ENCODE measurements at places on chromosomes 6 and 20. TPM values are rescaled to one million over a fixed set of nuclear protein-coding genes. Genes with fewer than 3 reads are reported as not detected.

GRCh38 chr6:36413489-36414480, 26.3 kb upstream of the ETV7 start:
- DNase-seq: no peak

The COL11A2 gene
- 0.67 TPM for total RNA-seq

DNA sequence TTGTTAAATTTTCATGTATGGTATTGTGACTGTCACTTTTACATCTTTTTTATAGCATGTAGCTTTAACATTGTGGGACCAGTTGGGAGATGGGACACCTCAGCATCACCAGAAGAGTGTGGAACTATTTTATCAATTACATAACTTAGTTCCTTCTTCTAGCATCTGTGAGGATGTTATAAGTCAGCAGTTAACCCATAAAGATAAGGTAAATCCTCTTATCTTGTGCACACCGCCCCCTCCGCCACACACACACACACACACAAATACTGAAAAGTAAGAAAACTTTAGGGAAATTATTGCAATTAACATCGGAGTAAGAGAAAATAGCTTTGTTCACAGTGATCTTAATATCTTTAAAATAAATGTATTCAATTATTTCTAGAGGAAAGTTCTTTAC, 60.9 kb downstream of the PGM3 start:
- no peak for DNase-seq

The PTCHD4 gene
- 1.4 TPM for total RNA-seq

- DNase-seq: peak; percentile 93
These were observed 982 bp downstream of the HECA start for GRCh38 chr6:139135578-139136545.

Measured in mesenteric fat pad (tissue), 1 donor.